ENCODE measurements at places on chromosomes 4 and X.

DNA sequence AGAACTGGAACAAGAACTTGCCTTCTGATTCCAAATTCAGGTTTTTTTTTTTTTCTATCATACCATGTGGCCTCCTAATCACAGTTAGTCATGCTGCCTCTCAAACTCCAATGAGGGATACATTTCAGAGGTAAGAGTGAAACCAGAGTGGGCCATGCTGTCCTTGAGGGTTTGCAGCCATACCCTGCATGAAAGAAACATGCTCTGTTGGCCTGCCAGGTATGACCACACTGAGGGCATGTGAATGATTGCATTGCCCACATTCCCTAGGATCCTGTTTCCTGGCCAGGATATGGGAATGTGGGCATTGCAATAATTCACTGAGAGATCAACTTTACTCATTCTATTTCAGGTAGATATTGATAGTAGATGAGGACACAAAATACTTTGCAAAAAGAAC is 56.4 kb upstream of the DDIT4L start:
- DNase-seq = no peak

DNA sequence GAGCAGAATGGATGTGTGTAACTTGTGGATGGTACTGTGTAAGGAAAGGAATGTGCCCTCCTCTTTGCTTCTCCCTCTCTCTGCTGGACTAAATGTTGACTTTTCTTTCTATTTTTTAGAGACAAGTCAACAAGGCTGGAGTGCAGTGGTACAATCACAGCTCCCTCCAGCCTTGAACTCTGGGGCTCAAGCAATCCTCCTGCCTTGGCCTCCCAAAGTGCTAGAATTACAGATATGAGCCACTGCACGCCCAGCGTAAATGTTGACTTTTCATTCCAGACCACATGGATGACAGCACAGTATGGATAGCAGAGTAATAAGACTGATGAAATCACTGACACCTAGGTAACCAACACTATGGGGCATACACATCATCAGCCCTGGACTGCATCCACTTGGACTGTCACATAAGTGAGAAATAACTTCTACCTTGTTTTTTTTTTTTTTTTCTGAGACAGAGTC is 5.1 kb upstream of the RPS3A start:
- no peak for DNase-seq

- DNase-seq = peak; percentile 65
These were observed 29.8 kb downstream of the ACOX3 start for GRCh38 chr4:8410641-8411271.

GRCh38 chrX:132209527-132209926 is 9.7 kb downstream of the RAP2C start:
- peak; percentile 72 for DNase-seq

DNA sequence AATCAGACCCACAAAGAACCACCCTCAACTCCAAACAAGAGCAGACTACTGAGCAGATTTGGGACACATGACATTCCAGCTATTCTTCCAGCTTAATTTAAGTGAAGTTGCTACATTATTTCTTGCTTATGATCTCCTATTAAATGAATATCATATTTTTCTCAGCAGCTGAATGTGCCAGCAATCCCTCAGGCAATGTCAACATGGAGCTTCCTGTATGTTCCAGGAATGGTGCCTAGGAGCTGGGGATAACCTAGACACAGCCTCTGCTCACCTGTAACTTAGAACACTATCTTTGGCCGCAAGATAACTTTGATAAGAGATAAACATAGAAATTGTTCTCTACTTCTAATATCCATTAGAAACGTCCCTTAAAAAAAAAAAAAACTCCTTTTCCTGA is 274.4 kb upstream of the RASGEF1B start:
- DNase-seq = no peak

DNA sequence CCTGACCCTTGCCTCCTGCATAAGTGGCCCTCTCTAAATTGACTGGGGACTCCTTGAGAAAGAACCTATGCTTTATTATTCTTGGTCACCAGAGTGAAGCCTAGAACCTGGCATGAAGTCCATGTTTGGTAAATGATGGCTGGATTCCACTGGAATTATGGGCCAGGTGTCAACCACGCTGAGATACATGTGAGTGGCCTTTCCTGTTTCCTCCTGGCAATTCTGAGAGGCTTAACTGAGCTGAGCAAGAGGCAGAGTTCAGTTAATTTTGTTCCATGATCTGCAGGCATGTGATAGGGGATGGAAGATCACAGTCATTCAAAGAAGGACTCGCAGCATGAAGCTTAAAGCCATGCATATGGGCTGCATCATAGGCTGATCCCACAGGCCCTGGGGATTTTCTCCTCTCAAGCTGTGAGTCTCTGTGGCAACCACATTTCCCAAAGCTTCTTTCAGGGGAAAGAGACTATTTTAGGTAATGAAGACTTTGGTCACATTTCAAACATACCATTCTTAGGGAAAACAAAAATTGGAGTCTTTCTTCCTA is 69.4 kb upstream of the CLNK start:
- DNase-seq = peak; percentile 47

- DNase-seq = no peak
These were observed 584.3 kb downstream of the KLHL13 start for GRCh38 chrX:117532339-117532738.

DNA sequence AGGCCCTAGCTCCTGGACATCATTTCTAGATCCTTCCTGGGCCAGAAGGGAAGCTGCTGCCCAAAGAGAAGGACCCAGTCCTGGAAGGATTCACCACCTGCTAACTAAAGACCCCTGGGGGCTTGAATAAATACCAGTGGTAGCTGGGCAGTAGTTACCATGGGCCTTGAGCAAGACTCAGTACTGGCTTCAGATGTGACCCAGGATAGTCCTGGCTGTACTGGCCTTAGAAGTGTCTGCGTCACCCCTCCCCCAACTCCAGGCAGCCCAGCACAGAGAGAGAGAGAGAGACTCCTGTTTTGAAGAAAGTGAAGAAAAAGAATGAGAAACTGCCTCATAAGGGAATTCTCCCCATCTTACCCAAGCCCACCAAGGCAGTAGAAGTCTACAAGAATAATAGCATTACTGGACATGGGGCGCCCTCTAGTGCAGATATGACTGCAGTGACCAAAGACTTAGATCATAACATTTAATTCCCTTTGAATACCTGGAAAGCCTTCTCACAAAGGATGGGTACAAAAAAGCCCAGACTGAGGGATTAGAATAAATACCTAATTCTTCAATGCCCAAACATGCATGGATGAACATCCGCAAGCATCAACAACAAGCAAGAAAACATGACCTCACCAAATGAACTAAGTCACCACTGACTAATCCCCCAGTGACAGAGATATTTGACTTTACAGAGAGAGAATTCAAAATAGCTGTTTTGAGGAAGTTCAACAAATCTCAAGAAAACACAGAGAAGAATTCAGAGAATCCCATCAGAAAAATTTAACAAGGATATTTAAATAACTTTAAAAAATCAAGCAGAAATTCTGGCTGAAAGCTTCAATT is 171.8 kb downstream of the HNRNPD start:
- peak; percentile 32 for DNase-seq

GRCh38 chr4:52234561-52235440 is 183.7 kb downstream of the SPATA18 start:
- DNase-seq = peak; percentile 54

Data from fibroblast of skin of abdomen (primary cell).